GM04503 (cell line): ENCODE measurements at places on chromosomes 1 and 21.

GRCh38 chr1:220924331-220924970 lies 45.2 kb downstream of the HLX start:
- DNase-seq = no peak

DNA sequence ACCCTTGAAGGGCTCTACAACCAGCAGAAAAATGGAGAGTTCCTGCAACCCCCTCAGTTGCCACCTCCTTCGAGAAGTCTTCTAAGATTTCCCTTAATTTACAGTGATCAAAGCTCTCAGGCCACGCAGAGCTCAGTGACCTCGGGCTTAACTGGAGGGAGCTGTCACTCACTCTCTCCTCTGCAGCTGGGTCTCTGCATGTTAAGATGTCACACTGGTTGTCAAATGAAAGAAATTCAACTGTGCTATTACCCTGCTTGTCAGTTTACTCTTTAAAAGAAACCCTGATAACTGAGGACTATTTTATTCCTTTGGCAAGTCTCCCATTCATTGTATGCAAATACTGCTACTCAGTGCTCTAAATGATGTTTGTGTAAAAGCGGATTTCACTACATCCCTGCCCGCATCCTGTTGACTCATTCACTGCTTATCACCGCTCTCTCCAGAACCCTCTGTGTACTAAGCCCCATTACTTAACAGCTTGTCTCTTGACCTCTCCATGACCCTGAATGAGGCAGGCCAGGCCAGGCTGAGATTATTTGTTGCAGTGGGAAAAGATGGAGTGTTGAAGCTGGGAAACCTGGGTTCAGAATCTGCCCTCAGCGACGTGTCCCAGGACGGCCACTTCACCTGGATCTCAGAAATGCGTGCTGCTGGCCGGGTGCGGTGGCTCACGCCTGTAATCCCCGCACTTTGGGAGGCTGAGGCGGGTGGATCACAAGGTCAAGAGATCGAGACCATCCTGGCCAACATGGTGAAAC lies 13.7 kb downstream of the DHRS3 start:
- peak; percentile 94 for DNase-seq

GRCh38 chr1:118116401-118116800 lies 68.6 kb downstream of the SPAG17 start:
- DNase-seq = peak; percentile 55

DNA sequence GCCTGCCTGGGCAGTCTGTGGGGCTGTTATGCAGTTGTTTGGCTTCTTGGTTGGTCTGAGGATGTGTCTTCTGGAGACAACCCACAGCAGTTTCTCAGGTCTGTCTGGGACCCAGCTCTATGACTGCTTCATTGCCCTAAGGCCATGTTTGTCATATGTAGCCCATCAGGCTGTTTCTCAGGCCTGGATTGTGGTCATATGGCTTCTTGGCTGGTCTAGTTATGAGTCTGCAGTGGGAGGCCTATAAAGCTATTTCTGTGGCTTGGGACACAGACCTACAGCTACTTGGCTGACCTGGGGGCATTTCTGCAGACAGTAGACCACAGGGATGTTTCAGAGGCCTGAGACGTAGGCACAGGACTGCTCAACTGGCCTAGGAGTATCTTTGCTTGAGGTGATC lies 41.5 kb downstream of the CHIA start:
- DNase-seq = no peak

DNA sequence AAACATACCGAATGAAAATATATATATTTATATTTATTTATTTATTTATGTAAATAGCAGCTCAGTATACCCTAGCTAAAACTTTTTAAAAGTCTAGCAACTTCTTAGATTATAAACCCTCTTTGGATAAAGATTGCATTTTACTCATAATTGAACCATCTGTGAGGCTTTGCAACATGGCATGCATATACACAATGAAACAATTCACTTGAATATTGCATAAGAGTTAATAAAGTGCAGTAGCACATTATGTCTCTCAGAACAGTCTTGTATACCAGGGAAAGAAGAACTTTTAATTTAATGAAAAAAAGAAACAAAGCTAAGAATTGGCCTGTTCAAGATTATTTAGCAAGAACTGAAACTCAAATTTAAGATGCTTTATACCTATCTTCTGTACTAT lies 1363.9 kb upstream of the ADGRL2 start:
- no peak for DNase-seq

DNA sequence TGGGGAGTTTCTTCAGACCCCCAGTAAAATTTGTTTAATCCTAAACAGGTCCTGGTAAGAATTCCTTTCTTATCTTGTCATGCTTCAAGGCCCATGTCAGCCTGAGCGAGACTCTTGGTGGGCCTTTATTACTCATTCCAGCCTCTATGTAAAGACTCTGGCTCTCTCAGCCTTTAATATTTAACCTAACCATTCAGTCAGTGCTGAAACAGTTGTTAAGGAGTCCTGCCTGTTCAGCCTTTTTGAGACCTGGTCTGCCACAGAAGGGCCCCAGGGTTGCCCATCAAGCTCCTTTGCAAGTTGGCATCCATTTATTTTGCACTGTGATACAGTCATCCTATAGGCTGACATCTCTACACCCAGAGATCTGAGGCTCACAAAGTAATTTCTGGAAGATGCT lies 107.7 kb upstream of the VANGL1 start:
- DNase-seq = no peak
